ENCODE measurements at places on chromosomes 16 and 17.

GRCh38 chr16:57091200-57091974 is 996 bp upstream of the CPNE2 start:
- DNase-seq, result no peak

GRCh38 chr16:73129455-73129854 is 81.5 kb upstream of the ZFHX3 start:
- DNase-seq, result no peak

DNA sequence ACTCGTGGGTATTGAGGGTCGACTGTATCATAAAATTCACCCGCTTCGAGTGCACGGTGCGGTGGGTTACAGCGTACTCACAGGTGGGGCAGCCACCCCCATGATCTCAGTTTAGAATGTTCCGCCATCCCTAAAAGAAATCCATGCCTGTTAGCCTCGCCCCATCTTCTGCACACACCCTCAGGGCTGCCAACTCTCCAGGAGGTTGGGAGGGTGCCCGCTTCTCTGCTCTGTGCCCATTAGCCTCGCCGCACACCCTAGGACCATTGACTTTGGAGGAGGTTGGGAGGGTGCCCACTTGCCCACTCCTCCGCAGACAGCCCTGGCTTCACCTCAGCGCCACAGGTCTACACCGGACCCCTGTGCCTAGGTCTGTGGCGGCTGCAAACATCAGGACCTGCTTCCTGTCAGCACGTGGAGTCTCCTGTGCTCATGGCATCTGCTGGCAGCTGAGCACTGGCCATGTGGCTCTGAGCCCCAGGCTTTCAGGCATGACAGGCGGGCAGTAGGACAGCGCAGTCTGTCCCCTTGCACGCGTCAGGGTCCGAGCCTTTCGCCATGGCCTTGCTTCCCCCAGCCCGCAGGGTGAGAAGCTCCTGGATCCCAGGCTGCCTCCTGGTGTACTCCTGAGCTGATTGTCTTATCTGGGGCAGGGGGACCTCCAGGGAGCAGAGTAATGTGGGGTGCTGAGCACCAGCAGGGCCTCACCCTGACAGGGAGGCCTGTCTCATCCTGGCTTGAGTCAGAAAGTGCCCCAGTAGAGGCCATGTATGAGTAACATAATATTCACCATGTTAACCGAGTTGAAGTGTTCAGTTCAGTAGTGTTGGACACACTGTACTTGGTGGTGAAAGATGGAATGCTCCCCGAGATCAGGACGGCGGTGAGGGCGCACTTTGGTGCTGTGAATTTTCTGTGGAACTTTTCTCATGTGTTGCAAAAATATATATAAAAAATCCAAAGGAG is 21.9 kb downstream of the NME3 start:
- no peak for DNase-seq

GRCh38 chr17:74499992-74500391 is 31.3 kb downstream of the CD300LB start:
- DNase-seq, result no peak
